Osteoblast (primary cell): ENCODE measurements at places on chromosomes 13 and 19. TPM values are rescaled to one million over a fixed set of nuclear protein-coding genes. Genes with fewer than 3 reads are reported as not detected.

Gene ZNF571
- total RNA-seq = 5.6 and 6.2 TPM in 2 replicates

Gene CEACAM1
- total RNA-seq = not detected in 2 replicates

Gene CEACAM16
- under 0.01 TPM in 1 of 2 replicates, not detected in the other for total RNA-seq

Gene KCNRG
- 4.0 and 5.0 TPM in 2 replicates for total RNA-seq

Gene ZNF578
- total RNA-seq = 2.4 and 2.5 TPM in 2 replicates

Gene ZNF66
- 3.3 and 4.1 TPM in 2 replicates for total RNA-seq

Gene ZNF507
- 13.0 TPM in 2 replicates for total RNA-seq

Gene IGFL3
- not detected in 2 replicates for total RNA-seq

Gene ERCC1
- total RNA-seq = 88.4 and 96.3 TPM in 2 replicates

Gene MVB12A
- total RNA-seq = 41.3 and 50.7 TPM in 2 replicates

Gene CD37
- total RNA-seq = 0.36 TPM in 1 of 2 replicates, not detected in the other

Gene LILRB5
- total RNA-seq = not detected in 2 replicates

Gene CATSPERD
- under 0.01 TPM in 2 replicates for total RNA-seq
